Ecto neural progenitor cell (in vitro differentiated cells): ENCODE measurements at places on chromosomes 2 and 18.

GRCh38 chr2:86360776-86361175, 23.4 kb upstream of the REEP1 start:
- no peak for DNase-seq

- no peak for DNase-seq
Observed at GRCh38 chr2:169190197-169190775, 120.9 kb downstream of the DHRS9 start.

DNA sequence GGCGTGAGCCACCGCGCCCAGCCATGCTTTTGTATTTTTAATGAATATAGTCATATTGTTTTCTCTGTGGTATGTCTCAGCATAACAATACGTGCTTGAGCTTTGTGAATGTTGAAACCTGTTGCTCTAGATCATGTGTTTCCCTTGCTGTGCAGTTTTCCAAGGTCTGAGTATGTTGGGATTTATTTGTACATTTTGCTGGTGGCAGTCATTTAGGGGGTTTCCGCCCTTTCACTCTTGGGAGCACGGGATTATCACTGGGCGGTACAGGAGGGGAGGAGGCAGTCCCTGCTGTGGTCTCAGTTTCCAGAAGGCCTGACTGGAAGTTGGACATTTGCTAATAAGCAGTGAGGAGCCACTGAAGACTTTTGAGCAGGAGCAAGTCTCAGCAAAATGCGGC, 24.9 kb upstream of the CATIP start:
- no peak for DNase-seq

- DNase-seq, result no peak
Observed at GRCh38 chr18:9706081-9706935, 1.8 kb upstream of the RAB31 start.

GRCh38 chr2:184413671-184414229, 184.6 kb upstream of the ZNF804A start:
- DNase-seq, result no peak
